Endothelial cell of umbilical vein (primary cell): ENCODE measurements at places on chromosomes 2 and 18. TPM values are rescaled to one million over a fixed set of nuclear protein-coding genes. Genes with fewer than 3 reads are reported as not detected.

The ACMSD gene
- not detected in 2 replicates for total RNA-seq

The TWSG1 gene
- total RNA-seq = 57.4 and 69.6 TPM in 2 replicates

The SPP2 gene
- total RNA-seq = not detected in 2 replicates

The CWC22 gene
- total RNA-seq = 13.5 and 15.7 TPM in 2 replicates

The DOK1 gene
- 12.7 and 14.3 TPM in 2 replicates for total RNA-seq

The CRYGD gene
- total RNA-seq = not detected in 2 replicates

The FLACC1 gene
- total RNA-seq = 1.4 TPM in 2 replicates

The SERPINB8 gene
- total RNA-seq = 24.1 and 25.7 TPM in 2 replicates

The CHRND gene
- not detected in 2 replicates for total RNA-seq

DNA sequence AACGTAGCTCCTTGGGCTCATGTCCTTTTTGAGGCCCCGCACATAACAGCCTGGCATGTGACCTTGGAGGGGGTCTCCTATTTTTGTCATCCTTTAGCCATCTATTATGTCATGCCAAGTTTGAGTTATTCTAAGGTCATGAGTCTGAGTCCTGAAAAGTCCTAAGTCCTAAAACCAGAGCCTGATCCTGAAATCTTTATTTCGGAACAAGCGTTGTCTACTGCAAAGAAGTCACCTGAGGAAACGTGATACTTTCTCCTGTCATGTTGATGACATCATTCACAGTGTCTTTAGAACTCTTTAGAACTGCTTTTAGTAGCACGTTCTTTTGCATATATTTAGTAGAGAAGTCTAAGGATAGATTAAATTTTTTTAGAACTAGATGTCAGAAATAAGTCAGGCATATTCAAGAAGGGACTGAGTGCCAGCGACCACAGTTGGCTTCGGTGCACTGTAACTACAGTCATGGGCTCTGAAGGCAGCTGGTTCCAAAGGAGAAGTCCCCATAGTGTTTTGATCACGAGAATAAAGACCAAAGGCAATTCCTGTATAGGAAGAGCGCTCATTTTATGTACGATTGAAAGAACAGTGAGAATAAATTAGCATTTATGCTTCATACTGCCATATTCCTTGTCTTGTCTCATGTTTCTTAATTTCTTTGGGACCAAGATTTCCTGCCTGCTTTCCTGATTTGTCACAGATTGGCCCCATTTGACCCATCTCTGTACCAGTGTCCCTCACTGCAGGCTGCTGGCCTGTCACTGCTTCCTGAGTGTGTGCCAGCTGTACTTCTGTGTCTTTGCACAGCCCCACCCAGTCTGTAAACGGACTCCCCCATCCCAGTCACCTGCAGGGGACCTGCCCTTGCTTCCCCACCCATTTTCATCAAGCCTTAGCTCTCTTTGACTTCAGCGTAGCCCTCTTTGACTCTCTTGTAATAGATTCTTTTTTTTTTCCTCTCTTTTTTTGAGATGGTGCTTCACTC lies 75.8 kb downstream of the ASAP2 start:
- no peak overlapping the region for H3K4me3 ChIP-seq
- DNase-seq = no peak
- H3K36me3 ChIP-seq = peaks cover 2% of the 10 kb centered on the region
- H3K27me3 ChIP-seq = no peaks in the 10 kb centered on the region

- H3K36me3 ChIP-seq = peaks cover 7% of the 10 kb centered on the region
- H3K4me1 ChIP-seq = peaks cover 2% of the 10 kb centered on the region
- no peak overlapping the region for H3K4me3 ChIP-seq
Measured at GRCh38 chr2:179981085-179981484, 26.0 kb downstream of the CWC22 start.

- no peaks in the 10 kb centered on the region for H3K27me3 ChIP-seq
- DNase-seq = peak; percentile 86
- H3K4me3 ChIP-seq = no peak overlapping the region
- H3K27ac ChIP-seq = peak overlapping the region; percentile 98
- H3K4me1 ChIP-seq = peaks cover 34% of the 10 kb centered on the region
Measured at GRCh38 chr2:112075490-112076260, 20.6 kb downstream of the TMEM87B start.

The RPE gene
- 59.7 and 60.7 TPM in 2 replicates for total RNA-seq

The IL1R1 gene
- 2.9 and 5.5 TPM in 2 replicates for total RNA-seq

The CPO gene
- not detected in 2 replicates for total RNA-seq

GRCh38 chr2:66578054-66578686 lies 143.2 kb downstream of the MEIS1 start:
- H3K4me3 ChIP-seq = no peak overlapping the region
- no peak overlapping the region for H3K27ac ChIP-seq
- peaks cover 18% of the 10 kb centered on the region for H3K4me1 ChIP-seq
- H3K27me3 ChIP-seq = peaks cover 59% of the 10 kb centered on the region
- H3K36me3 ChIP-seq = no peaks in the 10 kb centered on the region

The UGT1A4 gene
- not detected in 2 replicates for total RNA-seq

- H3K4me1 ChIP-seq = peaks cover 4% of the 10 kb centered on the region
- H3K4me3 ChIP-seq = no peak overlapping the region
- no peaks in the 10 kb centered on the region for H3K36me3 ChIP-seq
- no peaks in the 10 kb centered on the region for H3K27me3 ChIP-seq
- H3K27ac ChIP-seq = no peak overlapping the region
- no peak for DNase-seq
Measured at GRCh38 chr18:62509779-62510178, 13.0 kb upstream of the ZCCHC2 start.

The GKN2 gene
- total RNA-seq = not detected in 2 replicates

DNA sequence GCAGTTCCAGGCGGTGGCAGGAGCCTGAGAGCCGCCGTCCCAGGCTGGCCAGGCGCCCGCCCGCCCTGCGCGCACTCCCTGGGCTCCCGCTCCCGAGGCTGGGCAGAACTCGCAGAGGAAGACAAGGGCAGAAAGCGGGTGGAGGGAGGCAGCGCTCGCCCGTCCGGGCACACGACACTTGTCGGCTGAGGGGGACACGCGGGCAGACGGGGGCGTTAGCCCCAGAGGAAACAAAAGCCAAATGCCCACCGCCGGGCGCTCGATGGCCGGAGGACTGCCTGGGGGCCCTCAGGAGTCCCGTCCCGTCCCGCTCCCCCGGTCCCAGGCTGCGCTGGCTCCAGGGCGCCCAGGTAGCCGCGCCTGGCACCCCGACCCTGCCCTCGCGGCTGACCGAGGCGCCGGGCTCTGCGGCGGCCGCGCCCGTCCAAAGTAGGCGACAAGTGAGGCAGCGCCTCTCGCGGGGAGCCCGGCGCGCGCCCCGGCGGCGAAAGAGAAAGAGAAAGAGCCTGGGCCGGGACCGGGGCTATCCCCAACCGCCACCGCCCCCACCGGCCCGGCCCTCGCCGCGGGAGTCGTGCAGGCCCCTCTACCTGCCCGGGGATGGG lies 491 bp downstream of the L3MBTL4 start:
- peak overlapping the region; percentile 41 for H3K4me3 ChIP-seq
- no peak for DNase-seq
- no peak overlapping the region for H3K27ac ChIP-seq
- H3K36me3 ChIP-seq = no peaks in the 10 kb centered on the region
- no peaks in the 10 kb centered on the region for H3K4me1 ChIP-seq
- peaks cover 24% of the 10 kb centered on the region for H3K27me3 ChIP-seq

The MEX3C gene
- total RNA-seq = 45.2 and 45.7 TPM in 2 replicates

- DNase-seq = no peak
- no peak overlapping the region for H3K27ac ChIP-seq
- peaks cover 17% of the 10 kb centered on the region for H3K27me3 ChIP-seq
- peaks cover under 1% of the 10 kb centered on the region for H3K4me1 ChIP-seq
Measured at GRCh38 chr2:64354857-64355680, 98.9 kb upstream of the LGALSL start.

The DUSP19 gene
- total RNA-seq = 1.7 and 1.9 TPM in 2 replicates

DNA sequence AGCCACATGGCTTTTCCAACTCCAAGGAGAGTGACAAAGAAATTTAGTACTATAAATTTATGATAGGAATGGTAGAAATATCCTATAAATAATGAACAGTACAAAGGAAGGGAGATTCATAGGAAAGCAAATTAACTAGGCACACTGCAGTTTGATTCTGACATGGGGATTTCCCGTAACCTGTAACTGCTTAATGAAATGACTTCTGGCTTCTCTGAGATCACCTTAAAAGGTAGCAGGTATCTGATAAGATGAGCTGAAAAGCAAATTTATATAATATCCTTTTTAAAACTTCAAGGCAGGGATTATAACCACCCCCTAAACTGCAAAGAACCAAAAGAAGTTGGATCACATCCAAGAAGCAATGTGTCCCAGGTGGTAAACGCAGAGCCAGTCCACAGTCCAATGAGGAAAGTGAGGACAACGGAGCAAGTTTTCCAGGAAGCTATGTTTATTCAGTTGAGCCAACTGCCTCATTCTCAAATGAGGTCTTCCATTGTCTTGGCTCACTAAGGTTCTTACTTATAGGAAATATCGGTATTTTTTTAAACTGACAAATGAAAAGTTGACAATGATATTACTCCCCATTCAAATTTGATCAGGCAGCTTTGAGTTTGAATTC lies 43.0 kb downstream of the WIPF1 start:
- H3K27ac ChIP-seq = no peak overlapping the region
- H3K27me3 ChIP-seq = no peaks in the 10 kb centered on the region
- H3K36me3 ChIP-seq = no peaks in the 10 kb centered on the region
- no peak for DNase-seq

GRCh38 chr2:79512442-79513401 lies at the start of gene CTNNA2:
TSS of gene CTNNA2 (plus strand) at chr2:79513051.
- no peaks in the 10 kb centered on the region for H3K27me3 ChIP-seq
- H3K4me1 ChIP-seq = no peaks in the 10 kb centered on the region
- no peak within 1 kb of the TSS for H3K27ac ChIP-seq
- DNase-seq = no peak
- no peak within 1 kb of the TSS for H3K4me3 ChIP-seq
- no peaks in the 10 kb centered on the region for H3K36me3 ChIP-seq

DNA sequence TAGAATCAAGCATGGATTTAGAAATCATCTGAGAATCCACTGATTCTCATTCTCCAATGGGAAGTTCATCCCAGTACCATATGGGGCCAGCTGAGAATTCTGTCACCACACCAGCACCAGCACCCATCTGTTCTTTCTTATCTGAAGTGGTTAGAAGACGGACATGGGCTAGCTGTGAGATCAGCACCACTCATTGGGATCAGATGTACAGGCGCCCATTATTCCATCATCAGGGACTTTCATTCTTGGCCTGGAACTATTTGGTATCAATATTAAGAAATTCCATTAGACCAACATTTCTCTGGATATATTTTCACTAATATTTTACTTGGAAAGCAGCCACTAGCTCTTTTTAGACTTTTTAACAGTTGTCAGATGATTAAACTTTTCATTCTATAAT lies 185.9 kb upstream of the LINC00305 start:
- no peak for DNase-seq
- no peak overlapping the region for H3K4me3 ChIP-seq
- H3K4me1 ChIP-seq = peaks cover 23% of the 10 kb centered on the region
- H3K27me3 ChIP-seq = no peaks in the 10 kb centered on the region
- H3K36me3 ChIP-seq = no peaks in the 10 kb centered on the region
- no peak overlapping the region for H3K27ac ChIP-seq

The KCNS3 gene
- 1.5 and 2.4 TPM in 2 replicates for total RNA-seq

The GPR35 gene
- 0.25 and 0.33 TPM in 2 replicates for total RNA-seq

The POTEE gene
- 0.21 and 0.31 TPM in 2 replicates for total RNA-seq

DNA sequence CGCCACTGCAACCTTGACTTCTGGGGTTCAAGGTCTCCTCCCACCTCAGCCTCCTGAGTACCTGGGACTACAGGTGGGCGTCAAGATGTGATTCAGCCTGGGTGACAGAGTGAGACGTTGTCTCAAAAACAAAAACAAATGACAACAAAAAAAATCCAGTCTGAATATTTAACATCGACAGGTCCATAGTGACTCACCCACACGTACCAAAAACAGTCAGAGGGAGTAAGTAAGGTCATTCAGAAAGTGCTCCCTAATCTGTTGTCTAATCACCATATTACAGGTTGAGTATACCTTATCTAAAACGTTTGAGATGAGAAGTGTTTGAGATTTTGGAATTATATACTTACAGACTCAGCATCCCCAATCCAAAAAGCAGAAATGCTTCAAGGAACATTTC lies 24.4 kb downstream of the SAP130 start:
- no peak overlapping the region for H3K27ac ChIP-seq
- H3K36me3 ChIP-seq = peaks cover 32% of the 10 kb centered on the region
- no peaks in the 10 kb centered on the region for H3K27me3 ChIP-seq
- no peak for DNase-seq
- H3K4me3 ChIP-seq = no peak overlapping the region

DNA sequence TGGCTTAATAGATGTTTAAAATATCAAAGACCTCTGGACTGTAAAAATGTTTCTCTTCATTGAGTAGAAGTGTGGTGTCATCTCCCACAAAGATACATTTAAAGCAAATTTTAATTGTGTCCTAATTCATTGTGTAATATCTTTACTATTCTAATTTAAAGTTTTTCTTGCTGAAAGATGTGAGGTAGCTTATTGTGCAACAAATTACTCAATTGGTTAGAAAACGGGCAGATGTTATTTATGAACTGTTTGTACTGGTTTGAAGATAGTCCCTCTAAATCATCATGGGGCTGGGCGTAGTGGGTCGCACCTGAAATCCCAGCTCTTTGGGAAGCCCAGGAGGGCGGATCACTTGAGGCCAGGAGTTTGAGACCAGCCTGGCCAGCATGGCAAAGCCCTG lies 65.3 kb downstream of the CYBRD1 start:
- no peaks in the 10 kb centered on the region for H3K4me1 ChIP-seq
- peaks cover 13% of the 10 kb centered on the region for H3K27me3 ChIP-seq
- no peaks in the 10 kb centered on the region for H3K36me3 ChIP-seq

- DNase-seq = no peak
- peaks cover 15% of the 10 kb centered on the region for H3K27me3 ChIP-seq
- no peak overlapping the region for H3K4me3 ChIP-seq
- peaks cover 3% of the 10 kb centered on the region for H3K4me1 ChIP-seq
- H3K36me3 ChIP-seq = no peaks in the 10 kb centered on the region
- no peak overlapping the region for H3K27ac ChIP-seq
Measured at GRCh38 chr2:98277162-98277859, 68.9 kb upstream of the CNGA3 start.

The LHCGR gene
- total RNA-seq = not detected in 2 replicates

GRCh38 chr2:218863021-218863520 lies 3.5 kb downstream of the WNT6 start:
- no peak overlapping the region for H3K4me3 ChIP-seq
- H3K27me3 ChIP-seq = peaks cover 54% of the 10 kb centered on the region
- DNase-seq = no peak
- no peak overlapping the region for H3K27ac ChIP-seq

DNA sequence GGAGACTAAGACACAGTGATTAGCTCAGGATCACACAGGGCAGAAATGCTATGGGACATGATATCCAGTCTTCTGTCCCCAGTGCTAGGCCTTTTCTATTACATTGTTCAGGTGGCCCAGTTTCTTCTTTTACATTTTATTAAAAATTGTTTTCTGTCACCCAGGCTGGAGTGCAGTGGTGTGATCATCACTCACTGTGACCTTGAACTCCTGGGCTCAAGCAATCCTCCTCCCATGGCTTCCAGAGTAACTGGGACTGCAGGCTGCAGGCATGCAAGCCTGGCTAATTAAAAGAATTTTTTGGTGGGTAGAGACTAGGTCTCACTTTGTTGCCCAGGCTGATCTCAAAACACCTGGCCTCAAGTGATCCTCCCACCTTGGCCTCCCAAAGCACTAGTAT lies 15.4 kb downstream of the PDK1 start:
- H3K36me3 ChIP-seq = peaks cover 11% of the 10 kb centered on the region
- H3K4me1 ChIP-seq = no peaks in the 10 kb centered on the region
- H3K27me3 ChIP-seq = no peaks in the 10 kb centered on the region
- no peak overlapping the region for H3K27ac ChIP-seq
- DNase-seq = no peak
- no peak overlapping the region for H3K4me3 ChIP-seq

The REG3A gene
- total RNA-seq = not detected in 2 replicates

The TSPYL6 gene
- not detected in 2 replicates for total RNA-seq

The EGR4 gene
- total RNA-seq = not detected in 2 replicates

The NAB1 gene
- 25.2 and 36.1 TPM in 2 replicates for total RNA-seq

The RUFY4 gene
- not detected in 2 replicates for total RNA-seq
